ENCODE measurements at places on chromosomes 13 and 19. TPM values are rescaled to one million over a fixed set of nuclear protein-coding genes. Genes with fewer than 3 reads are reported as not detected.

- DNase-seq, result no peak
These were observed 557.2 kb downstream of the KCTD12 start for GRCh38 chr13:76329004-76329403.

- DNase-seq, result peak; percentile 76
These were observed 22.8 kb downstream of the COL4A2 start for GRCh38 chr13:110329798-110330461.

PRSS57 gene
- total RNA-seq, result not detected

GIPR gene
- not detected for total RNA-seq

NKPD1 gene
- 1.4 TPM for total RNA-seq

RAB3D gene
- total RNA-seq, result 1.2 TPM

PSG6 gene
- not detected for total RNA-seq

DNA sequence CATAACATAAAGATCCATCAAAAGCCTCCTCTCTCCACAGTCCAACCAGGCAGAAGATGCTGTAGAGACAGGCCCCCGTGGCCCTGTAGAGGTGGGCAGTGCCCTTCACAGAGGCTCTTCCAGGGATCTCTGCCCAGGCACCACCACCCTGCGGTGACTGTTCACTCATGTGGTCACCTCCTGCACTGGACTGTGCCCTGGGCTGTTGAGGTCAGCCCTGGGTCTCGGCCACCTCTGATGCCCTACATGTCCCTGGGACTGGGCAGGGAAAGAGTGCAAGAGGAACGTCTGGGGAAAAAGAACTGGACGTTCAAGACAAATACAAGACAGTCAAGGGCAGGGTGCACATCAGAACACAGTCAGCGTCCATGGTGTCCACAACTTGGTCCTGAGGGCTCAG is 22.3 kb downstream of the PEPD start:
- DNase-seq, result no peak

PRRG2 gene
- 5.8 TPM for total RNA-seq

DNA sequence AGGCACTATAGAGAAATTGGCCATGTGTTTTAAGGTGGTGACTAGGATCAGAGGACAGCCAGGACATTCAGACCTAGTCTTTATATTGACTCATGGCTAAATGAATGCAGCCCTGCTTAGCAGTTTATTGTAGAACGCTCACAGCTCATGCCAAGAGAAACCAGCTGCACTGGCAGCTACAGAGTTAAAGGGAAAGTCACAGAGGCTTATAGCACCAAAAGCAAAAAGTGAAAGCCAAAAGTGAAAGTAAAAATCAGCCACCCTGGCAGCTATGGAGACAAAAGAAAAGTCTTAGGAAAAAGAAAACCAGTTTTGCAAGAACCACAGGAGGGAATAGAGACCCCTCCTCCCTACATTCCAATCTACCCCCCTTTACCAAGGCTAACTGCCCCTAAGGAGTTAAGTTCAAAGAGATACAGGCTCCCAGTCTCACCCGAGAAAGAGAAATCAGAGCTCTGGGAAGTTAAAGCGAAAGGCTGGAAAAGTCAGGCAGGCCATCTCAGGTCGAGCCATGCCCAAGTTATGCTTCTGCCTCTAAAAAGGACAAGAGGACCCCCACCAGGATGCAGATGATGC is 99.0 kb downstream of the ZNF429 start:
- DNase-seq, result no peak

GRCh38 chr19:45358213-45358792 is 12.1 kb downstream of the ERCC2 start:
- no peak for DNase-seq

GRCh38 chr13:25085125-25085742 is 10.7 kb upstream of the PABPC3 start:
- peak; percentile 30 for DNase-seq

GRCh38 chr13:110642291-110642981 is 27.1 kb downstream of the NAXD start:
- DNase-seq, result no peak

DNA sequence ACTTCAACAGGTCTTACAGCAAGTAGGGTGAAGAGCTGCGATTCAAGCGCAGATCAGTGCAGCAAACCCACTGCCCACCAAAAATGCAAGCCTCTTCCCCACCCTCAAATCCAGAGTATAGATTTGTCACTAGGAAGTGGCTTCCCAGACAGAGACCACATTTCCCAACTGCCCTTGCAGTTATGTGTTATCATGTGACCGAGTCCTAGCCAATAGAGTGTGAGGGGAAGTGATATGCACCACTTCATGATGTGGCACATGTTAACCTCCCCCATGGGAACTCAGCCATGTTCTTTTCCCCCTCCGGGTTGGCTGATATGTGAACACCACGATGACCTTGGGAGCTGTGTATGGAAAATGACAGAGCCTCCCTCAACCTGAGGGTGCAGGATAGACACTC is 50.8 kb downstream of the MBD3L2B start:
- peak; percentile 52 for DNase-seq

DNA sequence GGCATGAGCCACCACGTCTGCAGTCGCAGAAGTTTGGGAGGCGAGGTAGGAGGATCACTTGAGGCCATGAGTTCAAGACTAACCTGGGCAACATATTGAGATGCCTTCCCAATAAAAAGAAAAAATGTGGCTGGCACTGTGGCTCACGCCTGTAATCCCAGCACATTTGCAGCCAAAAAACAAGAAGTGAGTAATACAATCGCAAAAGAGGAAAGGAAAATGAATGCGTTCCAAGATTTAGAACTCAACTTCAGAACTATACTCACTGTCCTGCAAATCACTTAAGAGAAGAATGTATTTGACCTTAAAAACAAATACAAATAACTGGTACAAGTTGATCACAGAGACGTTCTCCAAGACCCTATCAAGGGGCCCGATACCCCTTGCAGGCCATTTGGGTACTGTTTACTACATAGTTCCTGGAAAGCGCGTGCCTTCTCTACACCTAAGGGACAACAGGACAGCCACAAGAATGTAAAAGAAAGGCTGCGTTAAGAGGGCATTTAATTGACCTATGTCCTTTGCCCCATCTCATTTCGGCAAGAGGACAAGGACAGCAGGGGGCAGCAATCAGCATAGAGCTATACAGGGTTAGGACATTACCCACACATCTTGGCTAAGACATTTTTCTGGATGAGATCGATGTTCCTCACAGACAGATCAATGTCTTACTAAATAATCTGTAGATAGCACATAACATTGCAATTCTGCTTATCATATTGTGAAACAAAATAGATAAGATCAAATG is 41.3 kb downstream of the FLT3 start:
- peak; percentile 17 for DNase-seq

GNG7 gene
- 0.23 TPM for total RNA-seq

ZNF229 gene
- 9.1 TPM for total RNA-seq

- DNase-seq, result no peak
These were observed 11.9 kb downstream of the PEAK3 start for GRCh38 chr19:2270157-2270422.

- DNase-seq, result no peak
These were observed at the start of gene IZUMO2 for GRCh38 chr19:50162988-50163387. IZUMO2 (minus strand) TSS chr19:50163281; CDS start chr19:50163194, 87 bp downstream.

GRCh38 chr13:109166804-109167203 is 537.4 kb downstream of the MYO16 start:
- no peak for DNase-seq

DNA sequence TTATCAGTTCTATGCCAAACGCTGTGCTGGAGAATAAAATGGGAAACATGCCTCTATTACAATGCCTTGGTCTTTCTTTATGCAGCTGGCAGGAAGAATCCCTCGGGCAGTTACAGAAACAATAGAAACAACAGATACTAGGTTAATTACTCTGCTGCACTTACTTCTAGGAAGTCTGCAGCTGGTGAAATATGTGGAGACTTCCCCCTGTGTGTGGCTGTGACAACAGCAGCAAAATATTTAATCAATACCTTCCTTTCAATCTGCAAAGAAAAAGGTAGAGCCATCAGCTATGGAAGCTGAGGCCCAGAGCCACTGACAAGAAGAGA is 9.9 kb downstream of the STOML3 start:
- DNase-seq, result no peak

All from Daoy (cell line).